ENCODE measurements at places on chromosomes 13 and 19. TPM values are rescaled to one million over a fixed set of nuclear protein-coding genes. Genes with fewer than 3 reads are reported as not detected.

The ZNF345 gene
- 9.5 TPM for total RNA-seq

The IGFL2 gene
- not detected for total RNA-seq

The CGB3 gene
- total RNA-seq = not detected

The EFNB2 gene
- 0.31 TPM for total RNA-seq

The SIGLEC12 gene
- not detected for total RNA-seq

Measured in activated B cell treated with CpG ODN at 0.5 μM for 24 hours (primary cell).